ENCODE measurements at places on chromosomes 4 and X.

GRCh38 chrX:117538178-117539089, 578.2 kb downstream of the KLHL13 start:
- no peak for DNase-seq

DNA sequence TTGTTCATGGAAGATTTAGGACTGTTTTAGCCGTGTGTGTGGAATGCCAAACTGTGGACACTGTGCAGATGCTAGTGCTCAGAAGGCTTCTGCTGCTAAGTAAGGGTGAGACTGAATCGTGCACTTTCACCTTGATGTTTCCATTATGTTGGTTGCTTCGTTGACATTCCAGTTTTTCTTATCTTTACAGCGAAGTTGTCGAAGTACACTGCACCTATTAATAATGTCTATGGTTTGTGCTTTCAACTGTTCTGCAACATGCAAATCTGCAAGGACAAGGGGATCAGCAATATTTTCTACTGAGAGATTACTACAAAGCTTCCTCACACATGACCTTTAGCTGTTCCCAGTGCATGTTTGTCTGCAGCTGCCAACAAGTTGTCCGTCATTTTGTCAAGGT, 67.7 kb downstream of the UGT2A3 start:
- no peak for DNase-seq

- DNase-seq, result no peak
Observed at GRCh38 chr4:47270201-47270888, 193.2 kb downstream of the COMMD8 start.

DNA sequence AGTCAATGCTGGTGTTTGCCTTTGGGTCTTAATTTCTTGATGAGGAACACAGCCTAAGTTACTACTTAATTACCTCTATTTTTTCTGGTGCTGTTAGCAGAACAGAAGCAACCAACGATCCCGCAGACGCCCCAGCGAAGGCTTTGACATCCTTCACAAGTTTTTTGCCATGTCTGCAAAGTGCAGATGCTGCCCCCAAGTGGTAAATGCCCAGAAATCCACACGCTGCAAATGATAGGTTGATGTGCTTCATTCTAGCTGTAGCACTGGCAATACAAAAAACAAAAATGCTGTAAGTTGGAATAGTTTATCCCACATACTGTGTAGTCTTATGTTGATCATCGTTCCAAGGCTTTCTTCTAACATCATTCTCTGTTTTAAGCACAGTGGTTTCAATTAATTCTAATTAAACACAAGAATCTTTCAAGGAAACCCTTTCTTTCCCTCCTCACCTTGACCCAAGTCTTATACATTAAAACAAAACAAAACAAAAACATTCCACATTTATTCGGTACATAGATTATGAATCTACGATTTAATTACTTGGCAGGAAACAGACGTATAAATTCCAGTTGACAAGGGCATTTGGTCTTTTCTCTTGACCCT, 1.2 kb downstream of the PNPLA4 start:
- peak; percentile 11 for DNase-seq

GRCh38 chrX:18010253-18010652, 149.2 kb upstream of the RAI2 start:
- DNase-seq, result no peak

- DNase-seq, result no peak
Observed at GRCh38 chr4:163448540-163449203, 24.9 kb downstream of the TKTL2 start.

GRCh38 chr4:100979736-100980135, 367.6 kb downstream of the PPP3CA start:
- DNase-seq, result no peak
